NCI-H510A treated with DMSO at 0.1 percent for 48 hours (cell line): ENCODE measurements at places on chromosomes 1 and 21.
A peak's percentile ranks its signal among the peaks of the same experiment; 100 is the strongest.

DNA sequence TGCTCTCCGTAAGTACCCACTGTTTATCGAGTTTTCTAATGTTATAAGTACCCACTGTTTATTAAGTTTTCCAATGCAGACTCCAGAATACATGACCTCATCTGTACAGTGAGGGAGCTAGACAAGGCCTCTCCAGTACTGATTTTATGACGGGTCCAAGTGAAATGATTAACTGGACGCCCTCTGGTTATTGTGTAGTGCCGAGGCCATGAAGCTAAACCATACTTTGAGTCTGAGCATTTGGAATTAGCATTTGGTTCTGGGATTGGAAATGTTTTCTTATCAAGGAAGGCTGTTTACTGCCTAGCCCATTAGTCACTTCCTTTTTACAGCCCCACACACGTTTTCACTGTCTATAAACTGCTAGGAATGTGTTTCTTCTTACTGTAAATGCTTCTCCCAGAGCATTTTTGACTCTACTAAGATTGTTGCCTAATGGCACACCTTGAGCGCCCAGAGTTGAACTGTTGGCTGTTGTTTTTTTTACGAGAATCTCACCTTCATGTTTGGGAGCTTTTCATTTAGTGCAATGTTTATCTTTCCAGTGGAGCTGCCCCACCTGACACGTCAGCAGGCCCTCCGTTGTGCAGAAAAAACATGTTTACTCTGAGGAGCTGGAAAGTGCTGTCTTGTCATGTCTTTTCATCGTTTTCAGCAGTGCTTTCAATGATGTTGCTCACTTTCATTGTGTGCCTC is 26.9 kb downstream of the SPATA46 start:
- DNase-seq, result peak; percentile 41

- DNase-seq, result peak; percentile 87
Measured at GRCh38 chr1:88935522-88936222, 44.3 kb upstream of the GTF2B start.

GRCh38 chr21:44578371-44579055 is 1.9 kb downstream of the KRTAP10-5 start:
- no peak for DNase-seq

GRCh38 chr1:57067863-57068262 is 102.0 kb upstream of the C8B start:
- DNase-seq, result no peak

DNA sequence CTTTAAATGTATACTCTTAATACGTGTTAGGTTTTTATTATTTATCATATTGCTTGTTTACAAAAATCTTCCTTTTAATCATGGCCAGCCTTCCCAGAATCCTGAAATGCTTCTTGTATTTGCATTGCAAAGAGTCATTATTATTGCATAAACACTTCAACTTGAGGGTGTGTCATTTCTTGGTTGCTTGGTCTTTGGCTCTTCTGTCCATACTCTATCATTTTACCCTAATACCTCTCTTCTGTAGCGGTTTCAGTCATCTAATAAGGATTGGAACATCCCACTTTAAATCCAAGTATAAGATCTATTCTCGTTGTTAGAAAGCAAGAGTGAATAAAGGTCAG is 200.6 kb upstream of the CACYBP start:
- DNase-seq, result peak; percentile 68

DNA sequence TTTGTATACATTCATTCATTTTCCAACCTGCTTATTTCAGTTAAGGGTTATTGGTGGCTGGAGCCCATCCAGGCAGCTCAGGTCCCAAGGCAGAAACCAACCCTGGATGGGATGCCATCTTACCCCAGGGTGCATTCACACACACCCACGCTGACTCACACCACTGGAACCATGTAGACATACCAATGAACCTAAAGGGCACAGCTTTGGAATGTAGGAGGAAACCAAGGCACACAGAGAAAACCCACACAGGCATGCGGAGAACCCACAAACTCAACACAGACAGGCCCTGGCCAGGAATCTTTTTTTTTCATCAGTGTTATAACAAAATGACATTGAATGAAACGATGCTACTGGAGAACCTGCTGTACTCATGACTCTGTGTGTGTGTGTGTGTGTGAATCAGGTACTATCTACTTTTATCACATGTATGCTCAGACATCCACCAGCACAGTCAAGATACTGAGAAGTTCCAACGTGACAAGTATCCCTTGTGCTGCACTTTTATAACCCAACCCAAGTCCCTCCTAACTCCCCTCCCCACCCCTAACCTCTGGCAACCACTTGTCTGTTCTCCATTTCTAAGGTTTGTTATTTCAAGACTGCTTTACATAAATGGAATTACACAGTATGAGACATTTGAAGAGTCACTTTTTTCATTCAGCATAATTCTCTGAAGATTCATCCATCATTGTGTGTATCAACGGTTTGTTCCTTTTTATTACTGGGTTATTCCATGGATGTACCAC is 286.8 kb upstream of the PLD5 start:
- no peak for DNase-seq

- no peak for DNase-seq
Measured at GRCh38 chr1:71853360-71853759, 429.0 kb downstream of the NEGR1 start.

DNA sequence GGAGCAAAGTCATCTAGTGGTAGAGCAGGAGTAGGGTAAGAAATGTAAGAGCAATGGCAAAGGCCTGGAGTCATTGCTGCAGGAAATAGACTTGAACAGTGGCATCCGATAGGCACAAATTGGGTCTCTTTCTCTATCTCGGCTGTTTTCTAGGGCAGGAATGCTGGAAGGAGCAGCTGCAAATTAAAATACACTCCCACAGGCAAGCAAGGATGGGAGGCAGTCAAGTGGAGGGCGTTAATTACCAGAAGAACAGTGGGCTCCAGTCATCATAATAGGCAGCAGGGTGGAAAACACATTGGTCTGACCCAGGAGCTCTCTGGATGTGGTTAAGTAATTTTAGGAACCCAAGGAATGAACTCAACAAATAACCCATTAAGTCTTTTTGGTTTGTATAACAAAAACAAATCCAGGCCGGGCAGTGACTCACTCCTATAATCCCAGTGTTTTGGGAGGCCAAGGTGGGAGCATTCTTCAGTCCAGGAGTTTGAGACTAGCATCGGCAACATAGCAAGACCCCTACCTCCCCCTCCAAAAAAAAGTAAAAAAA is 7.8 kb upstream of the TDRD5 start:
- DNase-seq, result no peak

DNA sequence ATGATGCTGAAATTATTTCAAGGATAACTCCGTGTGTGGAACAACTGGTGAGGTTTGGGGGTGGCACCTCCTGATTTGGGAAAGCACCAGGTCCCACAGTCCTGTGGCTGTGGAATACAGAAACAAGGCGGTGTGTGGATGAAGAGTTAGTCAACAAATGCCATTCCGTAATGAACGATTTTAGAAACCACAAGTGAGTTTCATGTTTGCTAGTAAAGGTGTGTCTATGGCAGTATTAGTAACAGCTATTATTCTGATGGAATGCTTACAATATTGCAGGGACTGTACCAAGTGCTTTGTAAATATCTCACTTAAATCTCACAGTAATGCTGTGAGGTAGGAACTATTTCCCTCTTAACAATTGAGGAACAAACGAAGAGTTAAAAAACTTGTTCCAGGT is 53.8 kb downstream of the B3GALNT2 start:
- no peak for DNase-seq

DNA sequence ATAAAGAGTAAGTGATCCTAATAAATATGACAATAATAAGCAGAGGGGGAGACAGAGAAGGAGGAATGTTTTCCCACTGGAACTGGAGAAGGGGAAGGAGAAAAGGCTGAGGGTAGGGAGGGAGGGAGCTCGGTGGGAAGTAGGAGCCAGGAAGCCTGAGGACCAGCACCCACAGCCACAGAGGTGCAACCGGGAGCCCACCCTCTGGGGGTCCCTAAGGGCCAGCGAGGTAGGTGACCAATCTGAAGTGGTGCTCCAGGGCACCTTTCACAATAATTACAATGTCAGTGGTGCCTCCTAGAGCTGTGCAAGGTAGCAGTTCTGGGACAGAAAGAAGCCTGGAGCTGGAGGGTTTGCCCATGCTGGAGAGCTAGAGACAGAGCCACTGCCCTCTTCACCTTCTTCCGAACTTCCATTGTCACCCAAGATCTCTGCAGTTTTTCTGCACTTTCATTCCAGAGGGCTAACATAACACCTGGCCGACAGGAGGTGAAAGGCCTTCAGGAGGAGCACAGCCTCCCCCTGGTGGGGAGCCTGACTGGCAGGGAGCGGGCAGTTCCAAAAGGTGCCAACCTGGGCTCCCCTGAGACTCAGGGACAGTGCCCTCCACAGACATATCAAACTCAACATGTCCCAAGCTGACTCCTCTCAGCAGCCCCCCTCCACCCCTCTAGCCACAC is 4.1 kb upstream of the AHCYL1 start:
- DNase-seq, result peak; percentile 21

DNA sequence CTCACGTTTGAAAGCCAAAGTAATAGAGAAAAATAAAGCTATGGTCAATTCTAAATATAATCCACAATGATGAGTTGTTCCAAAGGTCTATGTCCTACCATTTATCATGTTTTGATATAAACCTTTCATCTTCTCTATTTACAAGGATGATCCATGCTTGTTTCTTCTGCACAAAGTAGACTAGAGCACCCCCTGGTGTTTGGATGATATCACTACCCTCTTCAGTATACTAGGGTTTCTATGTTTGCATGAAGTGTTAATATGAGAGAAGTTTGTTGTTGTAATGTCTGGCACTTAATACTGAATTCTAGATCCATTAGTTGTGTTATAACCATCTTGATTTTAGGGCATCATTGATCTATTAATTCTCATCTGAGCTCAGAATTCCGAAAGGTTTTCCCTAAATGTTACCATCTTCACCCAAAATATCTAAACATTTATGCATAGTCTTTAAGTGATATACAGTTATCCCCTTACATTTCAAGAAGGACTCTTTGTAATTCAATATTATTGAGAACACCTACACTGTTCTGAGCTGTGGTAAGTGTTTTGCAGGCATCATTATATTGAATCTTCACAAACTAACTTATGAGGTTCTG is 21.1 kb downstream of the CLDN8 start:
- DNase-seq, result no peak

GRCh38 chr1:97581614-97582051 is 339.2 kb downstream of the DPYD start:
- no peak for DNase-seq

GRCh38 chr1:70674941-70675685 is 264.0 kb downstream of the CTH start:
- no peak for DNase-seq

DNA sequence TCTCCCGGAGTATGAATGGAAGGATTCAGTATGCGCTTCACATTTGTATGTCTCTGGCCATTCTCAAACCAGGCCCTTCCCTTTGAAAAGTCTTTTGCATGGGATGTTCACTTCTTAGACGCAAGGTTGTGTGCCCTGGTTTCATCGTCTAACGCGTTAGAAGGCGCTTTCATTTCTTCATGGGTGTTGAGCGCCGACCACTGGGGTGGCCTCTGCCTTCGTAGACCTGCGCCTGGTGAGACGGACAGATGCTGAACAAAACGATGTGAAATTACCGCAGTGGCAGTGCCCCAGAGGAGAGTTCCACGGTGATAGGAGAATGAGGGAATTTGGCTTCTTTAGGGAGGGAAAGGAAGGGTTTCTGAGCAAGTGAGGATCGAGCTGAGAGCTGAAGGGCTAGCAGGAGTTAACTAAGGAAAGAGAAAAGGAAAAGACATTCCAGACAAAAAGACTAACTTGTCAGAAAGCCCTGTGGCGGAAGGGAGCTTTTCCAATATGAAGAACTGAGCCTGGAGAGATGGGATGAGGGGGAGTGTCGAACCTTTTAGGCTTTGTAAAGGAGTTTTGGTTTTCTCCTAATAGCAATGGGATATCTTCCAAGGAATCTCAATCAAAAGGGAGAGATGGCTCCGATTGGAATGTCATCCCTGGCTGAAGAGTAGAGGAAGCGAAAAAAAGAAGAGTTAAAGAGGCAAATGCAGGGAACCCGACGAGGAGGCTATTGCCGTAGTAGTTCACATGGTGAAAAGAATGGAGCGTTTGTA is 951 bp downstream of the GGPS1 start:
- no peak for DNase-seq

- no peak for DNase-seq
Measured at GRCh38 chr1:234934611-234935033, 194.0 kb downstream of the TOMM20 start.

DNA sequence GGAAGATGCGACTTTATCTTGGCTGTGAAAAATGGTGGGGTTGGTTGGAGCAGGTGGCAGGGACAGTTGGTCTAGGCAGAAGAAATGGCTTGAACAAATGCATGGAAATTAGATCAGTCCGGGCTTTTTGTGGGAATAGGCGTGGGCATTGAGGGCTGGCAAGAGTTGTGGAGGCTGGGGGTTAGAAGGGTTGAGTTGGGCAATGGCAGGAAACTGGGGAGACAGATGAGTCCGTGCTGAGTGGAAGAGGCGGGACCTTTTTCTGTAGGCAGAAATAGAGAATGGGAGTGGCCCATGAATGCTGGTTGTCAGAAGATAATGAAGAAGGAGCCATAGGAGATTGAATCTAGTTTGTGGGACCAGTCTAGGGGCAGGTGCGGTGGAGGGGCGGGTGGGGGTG is 6.9 kb downstream of the PDPN start:
- no peak for DNase-seq

- no peak for DNase-seq
Measured at GRCh38 chr1:154768456-154769125, 101.5 kb downstream of the KCNN3 start.

GRCh38 chr1:176803596-176803995 is 340.6 kb downstream of the PAPPA2 start:
- no peak for DNase-seq

DNA sequence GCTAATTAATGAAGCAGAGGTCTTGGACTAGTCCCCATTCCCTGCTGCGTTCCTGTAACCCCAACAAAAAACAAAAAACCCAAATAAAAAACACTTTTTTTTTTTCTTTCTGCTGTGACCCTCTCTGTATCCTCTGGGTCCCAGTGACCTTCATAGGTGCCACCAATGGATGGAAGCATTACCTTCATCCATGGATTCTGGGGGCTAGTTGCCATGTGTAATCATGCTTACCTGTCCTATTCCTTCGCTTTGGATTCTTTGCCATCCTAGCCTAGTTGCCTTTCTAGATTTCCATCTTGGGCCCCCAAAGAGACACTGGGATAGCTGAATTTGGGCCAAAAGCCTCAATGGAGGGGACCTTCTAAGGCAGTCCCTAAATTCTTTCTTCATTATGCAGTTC is 1208.7 kb downstream of the BRINP3 start:
- DNase-seq, result no peak

DNA sequence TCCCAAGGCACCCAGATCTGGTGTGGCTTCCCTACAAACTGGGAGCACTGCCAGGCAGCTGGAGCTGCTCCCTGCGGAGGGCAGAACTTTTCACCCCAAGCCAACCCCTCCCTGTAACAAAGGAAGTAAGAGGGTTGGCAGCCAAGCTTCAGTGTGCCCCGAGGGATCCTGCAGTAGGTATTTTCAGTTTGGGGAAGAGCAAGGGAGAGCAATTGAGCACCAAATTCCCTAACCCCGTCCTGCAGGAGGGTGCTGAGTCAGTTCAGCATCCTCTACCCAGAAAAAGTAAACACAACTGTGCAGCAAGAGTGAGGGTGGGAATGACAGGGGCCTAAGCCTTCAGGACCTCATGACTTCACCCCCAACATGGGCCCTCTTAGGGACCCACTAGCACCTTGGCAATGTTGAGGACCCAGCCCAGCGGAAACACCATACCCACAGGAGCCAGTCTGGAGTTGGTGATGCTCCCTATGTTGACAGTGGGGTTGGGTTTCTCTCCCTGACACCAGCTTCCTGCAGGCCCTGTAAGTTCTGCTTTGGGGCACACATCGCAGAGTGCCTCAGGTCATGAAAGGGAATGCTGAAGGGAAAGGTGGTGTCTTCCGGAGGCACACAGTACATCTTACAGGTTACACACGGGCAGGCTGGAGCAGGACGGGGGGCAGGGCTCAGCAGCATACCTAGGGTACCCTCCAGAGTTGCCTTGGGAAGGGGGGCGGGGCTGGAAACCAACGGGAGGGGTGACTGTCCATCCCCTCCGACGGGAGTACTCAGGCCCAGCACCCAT is 14.8 kb downstream of the SH3BP5L start:
- DNase-seq, result no peak
